ENCODE measurements at places on chromosomes 4 and X. TPM values are rescaled to one million over a fixed set of nuclear protein-coding genes. Genes with fewer than 3 reads are reported as not detected.

Gene SLC10A7
- total RNA-seq, result 23.3 TPM

Gene PHOX2B
- not detected for total RNA-seq

Gene CBR4
- 10.0 TPM for total RNA-seq

Gene MTCP1
- 18.1 TPM for total RNA-seq

Gene POF1B
- total RNA-seq, result 0.10 TPM

Gene NAA10
- total RNA-seq, result 83.2 TPM

Gene TENM3
- not detected for total RNA-seq

Gene UNC5C
- total RNA-seq, result not detected

Gene PAGE1
- total RNA-seq, result not detected

Gene NPY2R
- total RNA-seq, result not detected
